ENCODE measurements at places on chromosomes 3 and 15.
A peak's percentile ranks its signal among the peaks of the same experiment; 100 is the strongest.

GRCh38 chr3:43254125-43254524 is 32.2 kb upstream of the SNRK start:
- DNase-seq = no peak

DNA sequence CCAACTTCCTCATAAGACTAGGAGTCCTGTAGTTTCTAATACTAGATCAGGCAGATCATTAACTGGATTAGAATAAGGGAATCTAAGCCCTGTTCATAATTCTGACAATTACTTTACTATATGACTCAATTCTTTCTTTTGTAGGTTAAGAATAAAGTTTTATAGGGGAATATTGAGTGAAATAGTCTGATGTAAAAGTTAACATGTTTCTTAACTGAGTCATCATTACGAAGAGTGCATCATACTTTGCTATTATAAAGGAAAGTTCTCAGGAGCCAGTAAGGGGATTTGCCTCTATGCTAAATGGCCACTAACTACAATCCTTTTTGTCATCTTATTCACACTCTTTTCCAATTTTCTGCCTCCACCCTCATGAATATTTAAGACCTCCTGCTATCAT is 63.1 kb downstream of the POLQ start:
- DNase-seq = no peak

DNA sequence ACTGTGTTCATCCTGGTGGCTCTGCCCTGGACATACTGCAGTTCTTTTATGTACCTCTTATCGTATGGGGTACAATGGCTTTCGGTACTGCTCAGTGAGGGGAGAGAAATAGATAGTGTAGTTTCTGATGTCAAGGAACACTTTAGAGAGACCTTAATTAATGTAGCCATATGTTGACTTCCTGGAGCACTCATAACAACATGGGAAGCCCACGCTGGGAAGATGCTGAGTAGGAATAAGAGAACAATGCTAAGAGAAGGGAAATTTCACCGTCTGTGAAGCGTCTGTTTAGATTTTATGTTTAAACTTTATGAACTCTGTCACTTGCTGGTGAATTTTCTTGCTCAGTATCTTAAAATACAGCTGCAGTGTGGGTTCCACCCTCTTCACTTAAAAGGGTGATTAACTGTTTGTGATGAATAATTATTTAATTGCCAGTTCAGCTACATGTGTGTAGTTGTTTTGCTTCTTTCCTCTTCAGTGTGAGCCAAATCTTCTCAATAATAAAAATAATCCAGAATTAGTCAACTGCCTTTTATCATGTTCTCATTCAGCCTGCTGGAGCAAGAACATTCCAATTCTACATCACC is 373.1 kb upstream of the TPRG1 start:
- no peak for DNase-seq

DNA sequence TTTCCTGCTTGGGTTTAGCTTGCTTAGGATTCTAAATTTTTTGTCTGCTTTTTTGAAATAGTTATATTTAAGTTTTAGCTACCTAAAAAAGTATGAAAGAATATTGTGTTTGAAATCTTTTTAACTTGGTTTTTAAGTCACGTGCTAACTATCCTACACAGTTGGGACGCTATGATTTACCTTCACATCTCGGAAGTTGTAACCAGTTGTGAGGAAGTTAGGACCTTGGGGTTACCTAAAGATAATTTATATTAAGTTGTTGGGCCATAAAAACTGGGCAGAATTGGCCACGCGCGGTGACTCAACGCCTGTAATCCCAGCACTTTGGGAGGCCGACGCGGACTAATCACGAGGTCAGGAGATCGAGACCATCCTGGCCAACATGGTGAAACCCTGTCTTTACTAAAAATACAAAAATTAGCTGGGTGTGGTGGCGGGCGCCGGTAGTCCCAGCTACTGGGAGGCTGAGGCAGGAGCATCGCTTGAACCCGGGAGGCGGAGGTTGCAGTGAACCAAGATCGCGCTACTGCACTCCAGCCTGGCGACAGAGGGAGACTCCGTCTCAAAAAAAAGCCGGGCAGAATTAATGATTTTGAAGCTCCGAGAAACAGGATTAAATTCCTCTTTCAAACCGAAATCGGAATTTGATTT is 1.0 kb downstream of the ZFAND6 start:
- DNase-seq = peak; percentile 33

GRCh38 chr3:78969483-78969882 is 798.3 kb downstream of the ROBO1 start:
- DNase-seq = no peak

DNA sequence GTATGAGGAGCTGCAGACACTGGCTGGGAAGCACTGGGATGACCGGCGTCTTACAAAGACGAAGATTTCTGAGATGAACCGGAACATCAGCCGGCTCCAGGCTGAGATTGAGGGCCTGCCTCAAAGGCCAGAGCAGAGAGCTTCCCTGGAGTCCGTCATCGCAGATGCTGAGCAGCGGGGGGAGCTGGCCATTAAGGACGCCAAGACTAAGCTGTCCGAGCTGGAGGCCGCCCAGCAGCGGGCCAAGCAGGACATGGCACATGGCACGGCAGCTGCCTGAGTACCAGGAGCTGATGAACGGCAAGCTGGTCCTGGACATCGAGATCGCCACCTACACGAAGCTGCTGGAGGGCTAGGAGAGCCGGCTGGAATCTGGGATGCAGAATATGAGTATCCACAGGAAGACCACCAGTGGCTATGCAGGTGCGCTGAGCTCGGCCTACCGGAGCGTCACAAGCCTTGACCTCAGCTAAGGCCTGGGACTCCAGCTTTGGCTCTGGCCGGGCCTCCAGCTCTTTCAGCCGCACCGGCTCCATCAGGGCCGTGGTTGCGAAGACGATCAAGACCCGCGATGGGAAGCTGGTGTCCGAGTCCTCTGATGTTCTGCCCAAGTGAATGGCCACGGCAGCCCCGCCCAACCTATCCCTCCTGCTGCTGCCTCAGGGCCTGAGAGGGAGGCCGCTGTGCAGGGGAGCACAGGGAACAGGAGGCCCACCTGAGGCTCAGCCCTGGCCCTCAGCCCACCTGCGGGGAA is 9.2 kb upstream of the SHC4 start:
- DNase-seq = no peak

DNA sequence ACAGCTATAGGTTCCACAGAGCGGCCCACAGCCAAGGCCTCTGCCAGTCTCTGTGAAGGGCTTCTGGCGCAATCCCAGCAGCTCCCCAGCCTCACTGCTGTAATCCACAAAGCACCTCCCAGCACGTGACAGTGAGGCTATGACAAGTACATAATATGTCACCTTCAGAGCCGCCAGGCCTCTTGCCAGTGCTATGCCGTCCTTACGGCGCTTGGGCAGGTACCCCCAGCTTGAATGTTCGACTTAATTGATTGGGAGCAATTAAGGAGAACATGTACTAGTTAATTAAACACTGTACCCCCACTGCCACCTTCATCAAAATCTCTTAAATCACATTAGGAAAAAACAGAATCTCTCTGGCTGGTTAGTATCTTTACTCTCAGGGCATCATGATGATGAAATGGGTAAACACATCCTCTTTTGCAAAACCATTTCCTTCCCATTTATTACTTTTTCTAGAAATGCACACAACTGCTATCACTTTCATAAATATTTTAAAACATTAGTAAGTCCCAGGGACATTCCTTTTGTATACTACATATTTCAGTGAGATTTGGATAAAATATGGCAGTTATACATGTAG is 169.9 kb downstream of the XXYLT1 start:
- no peak for DNase-seq
